ENCODE measurements at places on chromosomes 11 and 22.
A peak's percentile ranks its signal among the peaks of the same experiment; 100 is the strongest.

- peak; percentile 78 for DNase-seq
Measured at GRCh38 chr11:102780491-102780918, at the start of gene MMP10. Gene MMP10, minus strand, starts transcription at chr11:102780628. Its CDS starts 37 bp downstream, at chr11:102780591.

DNA sequence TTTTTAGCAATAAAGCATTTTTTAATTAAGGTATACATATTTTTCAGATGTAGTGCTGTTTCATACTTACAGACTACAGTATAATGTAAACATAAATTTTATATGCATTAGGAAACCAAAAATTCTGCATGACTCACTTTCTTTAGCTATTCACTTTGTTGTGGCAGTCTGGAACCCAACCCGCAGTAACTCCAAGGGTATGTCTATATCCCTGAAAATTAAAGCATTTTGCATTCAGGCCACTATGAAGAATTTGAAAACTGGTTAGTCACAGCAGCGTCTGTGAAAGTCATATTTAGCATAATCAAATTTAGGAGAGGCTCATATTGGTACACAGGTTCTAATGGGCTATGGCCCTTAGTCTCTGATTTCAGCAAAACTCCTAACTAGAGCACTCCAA is 46.8 kb downstream of the BBOX1 start:
- peak; percentile 21 for DNase-seq

DNA sequence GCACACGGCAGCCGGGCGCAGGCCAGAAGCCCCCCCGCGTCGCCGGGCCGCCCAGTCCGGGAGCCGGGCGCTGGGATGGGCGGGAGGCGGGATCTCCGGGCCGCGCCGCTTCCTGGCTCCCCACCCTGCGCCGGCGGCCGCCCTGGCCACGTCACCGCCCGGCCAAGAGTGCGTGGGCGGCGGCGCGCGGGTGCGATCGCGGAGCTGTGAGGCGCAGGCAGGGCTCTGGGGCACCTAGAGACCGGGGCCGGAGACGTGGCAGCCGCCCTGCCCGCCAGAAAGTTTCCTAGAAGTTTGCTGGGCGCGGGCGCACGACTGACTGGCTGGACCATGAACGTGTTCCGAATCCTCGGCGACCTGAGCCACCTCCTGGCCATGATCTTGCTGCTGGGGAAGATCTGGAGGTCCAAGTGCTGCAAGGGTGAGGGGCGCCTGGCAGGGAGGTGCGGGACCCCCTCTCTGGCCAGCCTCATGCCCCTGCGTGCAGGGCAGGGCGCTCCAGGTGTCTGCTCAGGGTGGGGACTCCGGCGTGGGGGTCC is at the start of gene KDELR3:
KDELR3 (plus strand) TSS at position 193 of the 539 bp plus-strand sequence; CDS start at position 331, 138 bp downstream.
- peak; percentile 83 for DNase-seq

DNA sequence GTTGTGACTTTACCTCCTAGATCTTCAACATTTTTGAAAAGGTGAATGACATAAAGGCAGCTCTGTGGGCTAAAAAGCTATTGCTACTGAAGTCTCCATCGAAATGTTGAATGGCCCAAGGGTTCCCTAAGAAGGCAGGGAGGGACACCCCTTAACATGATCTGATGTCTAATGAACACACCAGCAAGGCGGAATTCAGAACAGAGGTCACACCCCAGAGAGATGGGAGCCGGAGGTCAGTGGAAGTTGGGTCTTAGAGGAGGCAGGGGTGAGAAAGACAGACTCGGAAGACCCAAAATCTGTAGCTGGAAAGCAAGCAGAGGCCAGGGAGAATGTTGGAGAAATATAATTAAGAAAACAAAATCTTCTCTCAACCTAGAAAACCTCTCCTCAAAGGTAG is 79.0 kb downstream of the TRIM29 start:
- DNase-seq, result no peak

DNA sequence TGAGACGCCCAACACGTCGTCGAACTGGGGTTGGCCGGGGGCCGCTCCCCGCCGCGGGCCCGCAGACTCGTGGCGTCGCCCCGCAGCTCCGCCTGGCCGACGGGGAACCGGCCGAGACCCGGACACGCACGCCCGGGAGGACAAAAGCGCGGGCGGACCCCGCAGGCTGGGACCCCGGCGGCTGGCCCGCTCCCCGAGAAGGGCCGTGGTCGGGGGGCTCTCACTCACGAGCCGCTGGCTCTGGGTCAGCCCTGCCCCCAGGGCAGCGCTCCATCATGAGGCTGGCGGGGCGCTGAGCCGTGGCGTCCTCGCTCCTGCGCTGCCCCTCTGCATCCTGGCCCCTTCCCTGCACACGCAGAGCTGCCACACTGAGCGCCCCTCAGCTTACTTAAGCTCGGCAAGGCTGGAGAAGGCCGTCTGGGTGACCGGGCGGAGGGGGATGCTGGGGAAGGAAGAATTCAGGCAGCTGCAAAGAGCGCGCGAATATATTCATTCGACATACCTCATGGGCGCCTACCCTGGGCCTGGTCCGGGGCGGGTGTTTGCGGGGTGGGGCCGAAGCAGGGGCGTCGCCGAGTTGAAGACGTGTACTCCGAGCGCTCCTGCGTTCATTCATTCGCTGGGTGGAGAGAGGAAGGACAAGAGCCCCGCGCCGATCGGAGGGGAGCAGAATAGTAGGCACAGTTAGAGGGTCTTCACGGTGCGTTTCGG is 579 bp upstream of the CYB5R2 start:
- peak; percentile 71 for DNase-seq

DNA sequence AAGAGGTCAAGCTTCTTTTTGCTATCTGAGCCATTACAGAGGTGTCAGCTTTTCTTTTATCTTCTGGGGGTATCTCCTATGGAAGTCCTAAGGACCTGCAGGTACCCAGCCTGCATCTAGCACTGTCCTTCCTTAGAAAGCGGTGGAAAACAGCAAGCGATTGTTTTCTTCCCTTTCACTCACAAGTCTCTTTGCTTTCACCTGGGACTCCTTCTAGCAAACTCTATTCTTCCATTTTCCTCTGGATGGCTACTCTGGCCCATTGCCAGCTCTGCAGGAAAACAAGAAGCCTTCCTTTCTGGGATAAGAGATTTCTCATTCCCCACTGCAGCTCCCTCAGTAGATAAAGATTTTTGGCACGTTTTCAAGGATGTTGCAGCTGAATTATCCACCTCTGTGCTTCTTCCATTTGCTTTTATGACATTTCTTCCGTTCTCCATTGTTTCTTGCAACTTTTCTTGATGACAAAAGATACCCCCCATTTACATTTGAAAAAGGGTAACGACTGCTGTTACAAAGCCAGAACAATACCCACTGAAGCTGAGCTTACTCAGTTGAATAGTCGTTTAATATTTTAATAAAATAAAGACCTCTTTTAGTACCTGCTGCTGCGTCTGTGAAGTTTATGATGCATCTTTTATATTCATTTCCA is 40.2 kb upstream of the BDNF start:
- peak; percentile 8 for DNase-seq

GRCh38 chr11:32094923-32095322 is 4.0 kb downstream of the RCN1 start:
- no peak for DNase-seq

GRCh38 chr11:131463649-131464425 is 93.4 kb downstream of the NTM start:
- DNase-seq, result no peak

DNA sequence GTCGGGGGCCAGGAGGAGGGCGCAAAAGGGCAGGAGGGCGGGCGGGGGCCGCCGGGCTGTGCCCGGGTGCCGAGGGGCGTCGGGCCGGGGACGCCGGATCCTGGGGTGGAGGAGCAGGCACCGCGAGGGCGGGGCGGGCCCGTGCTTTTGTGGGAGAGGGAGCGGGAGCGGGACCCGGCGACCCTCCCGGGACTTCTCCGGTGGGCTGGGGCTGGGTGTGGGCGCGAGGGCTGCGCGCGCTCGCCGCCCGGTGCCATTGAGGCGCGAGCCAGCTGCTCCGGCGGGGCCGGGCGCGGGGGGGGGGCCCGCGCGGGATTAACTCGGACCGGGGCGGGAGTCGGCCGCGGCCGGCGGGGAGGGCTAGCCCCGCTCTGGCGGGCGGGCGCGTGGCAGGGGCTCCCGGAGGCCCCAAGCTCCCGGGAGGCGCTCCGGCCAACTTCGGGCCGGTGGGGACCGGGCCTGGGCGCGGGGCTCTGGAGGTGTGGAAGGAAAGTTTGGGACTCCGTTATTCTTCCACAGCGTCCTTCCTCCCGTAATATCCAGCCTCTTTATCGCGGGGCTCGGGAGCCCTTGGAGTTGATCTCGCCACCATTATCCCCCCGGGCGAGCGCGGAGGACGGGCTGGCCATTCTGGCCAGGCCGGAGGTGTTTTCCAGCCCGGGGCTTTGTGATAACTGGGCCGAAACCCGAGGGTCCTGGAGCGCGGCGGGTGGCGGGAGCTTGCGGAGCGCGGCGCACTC is 936 bp downstream of the CECR2 start:
- DNase-seq, result no peak

- DNase-seq, result no peak
Measured at GRCh38 chr11:76661306-76661751, 9.2 kb downstream of the LRRC32 start.

- DNase-seq, result no peak
Measured at GRCh38 chr22:23163665-23164064, 16.6 kb upstream of the BCR start.

GRCh38 chr11:120184946-120185705 is 25.7 kb upstream of the OAF start:
- DNase-seq, result no peak

GRCh38 chr11:113278925-113279324 is 35.5 kb upstream of the TTC12 start:
- DNase-seq, result no peak

- DNase-seq, result no peak
Measured at GRCh38 chr22:24830205-24830979, 24.4 kb downstream of the SGSM1 start.
